ENCODE measurements at places on chromosomes 12 and 14.

DNA sequence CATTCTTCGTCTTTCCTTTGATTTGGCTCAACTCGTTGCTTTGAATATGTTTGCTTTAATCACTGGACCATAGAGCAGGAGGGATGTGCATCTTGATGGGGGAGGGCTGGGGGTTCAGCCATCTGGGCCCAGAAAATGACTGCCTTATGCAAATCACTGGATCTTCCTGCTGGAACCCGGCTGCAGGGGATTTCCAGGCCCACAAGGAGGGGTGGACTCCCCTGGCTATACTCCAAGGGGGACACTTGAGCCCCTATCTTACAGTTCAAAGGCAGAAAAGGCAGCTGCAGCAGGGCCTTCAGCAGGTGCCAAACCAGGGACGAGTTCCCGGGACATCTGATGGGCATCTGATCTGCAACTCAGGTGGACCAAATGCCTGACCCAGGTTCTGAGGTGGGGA is 122.5 kb downstream of the DICER1 start:
- no peak for DNase-seq

- no peak for DNase-seq
These were observed 272.5 kb downstream of the ALG10 start for GRCh38 chr12:34294671-34295365.

DNA sequence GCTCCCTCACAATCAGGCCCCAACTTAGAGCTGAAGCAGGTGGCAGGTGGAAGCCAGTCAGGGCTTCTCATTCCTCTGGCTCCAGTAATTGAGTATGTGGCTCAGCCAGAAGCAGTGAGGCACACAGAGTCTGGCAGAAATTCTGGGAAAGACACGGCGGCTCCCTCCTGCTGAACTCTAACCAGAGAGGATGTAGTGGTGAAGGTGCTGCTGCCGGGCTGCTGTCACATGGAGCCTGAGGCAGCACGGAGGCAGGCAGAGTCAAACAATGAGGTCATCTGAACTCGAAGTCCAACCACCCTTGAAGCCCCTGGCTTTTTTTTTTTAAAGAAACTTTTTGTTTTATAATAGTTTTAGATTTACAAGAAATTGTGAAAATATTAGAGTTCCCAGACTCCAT is 33.4 kb upstream of the SMOC1 start:
- no peak for DNase-seq

GRCh38 chr12:54419088-54419887 is at the start of gene ITGA5:
TSS of gene ITGA5 (minus strand) at chr12:54419266. CDS start at chr12:54419198, 68 bp downstream.
- peak; percentile 90 for DNase-seq

DNA sequence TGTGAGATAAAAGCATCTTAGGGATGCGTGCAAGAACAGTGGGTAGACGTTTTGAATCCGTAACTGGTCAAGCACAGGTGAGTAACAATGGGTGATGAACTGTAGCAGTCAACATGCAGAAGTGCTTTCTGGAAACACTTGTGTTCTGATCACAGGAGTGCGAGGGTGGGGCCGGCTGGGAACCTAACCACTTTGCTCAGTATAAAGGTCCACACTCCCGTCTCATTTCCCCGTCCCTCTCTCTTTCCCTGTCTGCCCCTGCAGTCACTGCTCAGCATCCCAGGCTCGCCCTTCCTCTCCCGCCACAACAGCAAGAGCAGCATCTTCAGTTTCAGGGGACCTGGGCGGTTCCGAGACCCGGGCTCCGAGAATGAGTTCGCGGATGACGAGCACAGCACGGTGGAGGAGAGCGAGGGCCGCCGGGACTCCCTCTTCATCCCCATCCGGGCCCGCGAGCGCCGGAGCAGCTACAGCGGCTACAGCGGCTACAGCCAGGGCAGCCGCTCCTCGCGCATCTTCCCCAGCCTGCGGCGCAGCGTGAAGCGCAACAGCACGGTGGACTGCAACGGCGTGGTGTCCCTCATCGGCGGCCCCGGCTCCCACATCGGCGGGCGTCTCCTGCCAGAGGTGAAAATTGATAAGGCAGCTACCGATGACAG is 127.1 kb downstream of the FIGNL2 start:
- DNase-seq: peak; percentile 78

- DNase-seq: no peak
These were observed 231.1 kb downstream of the CACNA1C start for GRCh38 chr12:2283916-2284315.

- DNase-seq: no peak
These were observed 134.0 kb downstream of the SRGAP1 start for GRCh38 chr12:63978519-63978918.

DNA sequence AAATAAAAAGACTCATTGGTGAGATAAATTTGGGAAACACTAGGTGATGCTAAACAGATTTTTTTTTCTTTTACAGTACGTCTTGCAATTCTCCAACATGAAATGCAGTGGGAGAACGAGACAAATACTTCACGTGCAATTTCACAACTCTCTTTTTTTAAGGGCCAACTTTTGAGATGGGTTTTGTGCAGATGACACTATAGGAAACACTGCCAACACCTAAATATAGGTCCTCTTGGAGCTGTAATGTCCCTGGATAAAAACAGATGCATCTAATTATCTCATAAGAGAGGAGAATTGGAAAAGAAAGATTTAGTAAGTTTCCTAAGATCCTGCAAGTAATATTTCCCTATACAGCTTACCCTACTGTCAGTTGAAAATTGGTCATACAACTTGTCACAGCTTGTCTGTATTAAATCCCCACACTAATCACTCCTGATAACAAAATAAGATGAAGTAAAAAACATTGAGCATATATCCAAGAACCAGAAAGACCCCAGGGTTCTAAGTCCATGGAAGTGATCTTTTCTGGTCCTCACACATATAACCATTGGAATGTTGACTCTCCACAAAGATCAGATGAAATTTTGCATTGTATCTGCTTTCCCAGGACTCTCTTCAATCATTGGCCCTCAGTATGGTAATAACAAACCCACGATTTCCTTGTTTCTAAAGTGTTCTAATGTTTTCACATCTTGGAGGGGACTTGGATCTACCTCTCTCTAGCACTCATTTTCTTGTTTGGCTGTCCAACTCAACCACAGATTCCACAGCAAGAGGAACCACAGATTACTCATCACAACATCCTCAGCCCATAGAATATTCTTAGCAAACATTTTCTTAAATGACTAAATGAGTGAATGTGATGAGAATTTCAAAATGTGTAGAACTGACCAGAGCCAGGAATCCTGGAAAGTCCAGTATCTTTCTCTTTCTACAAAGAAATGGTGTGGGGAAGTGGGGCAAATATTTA is 769.4 kb upstream of the USP15 start:
- no peak for DNase-seq

DNA sequence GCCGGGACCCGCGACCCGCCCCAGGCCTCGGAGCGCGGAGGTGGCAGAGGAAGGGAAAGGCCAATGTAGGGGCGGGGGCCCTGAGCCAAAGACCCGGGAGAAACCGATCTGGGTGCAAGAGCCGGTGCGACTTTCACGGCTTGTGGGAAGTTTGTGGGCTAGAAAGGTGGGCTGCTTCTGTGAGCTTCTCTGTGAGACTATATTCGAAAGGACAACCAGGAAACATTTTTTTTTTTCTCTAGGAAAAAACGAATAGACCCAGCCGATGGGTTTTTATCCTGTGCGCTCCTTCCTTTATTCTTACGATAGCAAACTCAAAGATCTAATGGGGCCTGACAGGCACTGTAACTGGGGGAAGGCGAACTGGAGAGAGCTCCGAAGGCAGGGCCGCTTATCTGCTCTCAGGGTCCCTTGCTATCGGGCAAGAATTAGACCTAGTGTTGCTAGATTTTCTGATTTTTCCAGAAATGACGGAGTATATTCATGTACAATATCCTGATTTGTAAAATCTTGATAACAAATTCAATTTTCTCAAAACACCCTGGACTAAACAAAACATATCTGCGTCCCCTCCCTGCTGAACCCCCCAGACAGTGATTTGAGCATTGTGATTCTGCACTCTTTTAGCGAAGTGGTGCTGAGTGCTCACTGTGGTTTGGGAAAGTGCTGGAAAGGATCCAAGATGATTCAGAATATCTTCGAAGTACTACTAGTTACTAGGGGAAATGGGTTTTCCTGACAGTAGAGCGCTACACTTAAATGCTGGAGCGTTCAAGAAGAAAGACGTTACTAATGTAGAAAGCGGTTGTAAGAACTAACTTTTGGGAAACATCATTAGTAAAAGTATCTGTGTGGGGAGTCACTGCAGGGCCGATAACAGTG is 563 bp upstream of the STXBP6 start:
- peak; percentile 47 for DNase-seq

DNA sequence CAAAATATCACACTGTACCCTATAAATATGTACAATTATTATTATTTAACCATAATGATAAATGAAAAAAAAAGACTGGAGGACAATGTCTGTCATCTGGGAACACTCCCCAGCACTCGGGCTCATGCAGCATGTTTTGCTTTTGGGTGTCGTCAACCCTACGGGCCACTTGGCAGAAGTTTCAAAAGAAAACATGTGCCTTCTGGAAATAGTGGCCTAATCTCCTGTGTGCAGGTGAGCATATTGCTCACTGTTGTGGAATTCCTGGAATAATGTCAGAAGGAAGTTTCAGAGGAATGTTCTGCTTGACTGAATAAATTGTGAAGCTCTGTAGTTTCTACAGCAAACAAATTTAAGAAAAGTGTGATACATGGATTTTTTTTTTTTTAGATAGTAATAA is 298.3 kb downstream of the SSPN start:
- DNase-seq: peak; percentile 29

GRCh38 chr14:68523326-68523610 is 269.6 kb downstream of the ZFP36L1 start:
- DNase-seq: no peak

DNA sequence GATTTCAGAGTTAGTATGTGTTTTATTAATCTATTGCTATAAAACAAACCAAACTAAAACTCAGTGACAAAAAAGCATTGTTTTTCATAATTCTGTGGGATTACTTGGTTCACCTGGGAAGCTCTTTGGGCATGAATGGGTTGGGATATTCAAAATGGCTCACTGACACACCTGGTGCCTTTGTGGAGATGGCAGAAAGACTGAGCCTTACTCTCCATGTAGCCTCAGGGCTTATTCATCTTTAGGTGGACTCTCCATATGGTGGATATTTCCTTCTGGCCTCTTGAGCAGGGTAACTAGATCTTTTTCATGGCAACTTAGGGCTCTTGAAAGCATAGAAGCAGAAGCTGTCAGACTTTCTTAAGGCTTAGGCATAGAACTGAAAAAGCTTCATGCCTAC is 1102.8 kb upstream of the SEL1L start:
- no peak for DNase-seq

DNA sequence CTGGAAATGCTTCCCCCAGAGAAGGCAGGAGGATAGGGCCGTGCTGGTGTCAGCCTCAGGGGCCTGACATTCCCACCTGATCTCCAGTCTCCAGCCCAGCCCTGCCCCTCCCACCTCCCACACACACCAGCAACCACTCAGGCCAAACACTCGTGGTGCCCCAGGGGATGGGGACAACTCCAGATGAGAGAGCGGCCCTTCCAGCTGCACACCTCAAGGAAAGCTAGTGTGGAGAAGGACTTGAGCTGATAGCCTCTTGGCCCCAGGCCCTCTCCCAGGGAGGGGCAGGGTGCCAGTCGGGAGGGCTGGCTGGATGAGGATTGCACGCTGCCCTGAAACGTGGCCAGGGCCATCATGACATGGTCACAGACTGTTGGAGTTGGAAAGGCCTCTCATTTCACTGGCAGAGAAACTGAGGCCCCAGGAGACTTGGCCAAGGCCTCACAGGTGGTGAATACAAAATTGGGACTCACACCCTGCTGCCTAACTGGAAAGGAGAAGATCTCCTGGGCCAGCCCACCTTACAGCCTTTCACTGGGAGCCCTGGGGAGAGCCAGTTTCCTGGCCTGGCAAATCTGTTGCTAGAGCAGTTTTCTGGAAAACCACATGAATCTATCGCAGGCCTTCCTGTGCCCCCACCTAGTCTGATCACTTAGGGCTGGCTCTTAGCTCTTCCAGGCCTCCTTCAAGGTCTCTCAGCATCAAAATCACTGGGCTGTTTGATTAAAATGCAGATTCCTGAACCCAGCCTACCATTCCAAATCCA is 52.1 kb downstream of the IRF2BPL start:
- no peak for DNase-seq

GRCh38 chr14:97065305-97066067 is 268.3 kb downstream of the VRK1 start:
- DNase-seq: no peak

GRCh38 chr12:53097564-53098353 is at the start of gene IGFBP6:
TSS of gene IGFBP6 (plus strand) at chr12:53097667. CDS start at chr12:53097718, 51 bp downstream.
- DNase-seq: peak; percentile 67

DNA sequence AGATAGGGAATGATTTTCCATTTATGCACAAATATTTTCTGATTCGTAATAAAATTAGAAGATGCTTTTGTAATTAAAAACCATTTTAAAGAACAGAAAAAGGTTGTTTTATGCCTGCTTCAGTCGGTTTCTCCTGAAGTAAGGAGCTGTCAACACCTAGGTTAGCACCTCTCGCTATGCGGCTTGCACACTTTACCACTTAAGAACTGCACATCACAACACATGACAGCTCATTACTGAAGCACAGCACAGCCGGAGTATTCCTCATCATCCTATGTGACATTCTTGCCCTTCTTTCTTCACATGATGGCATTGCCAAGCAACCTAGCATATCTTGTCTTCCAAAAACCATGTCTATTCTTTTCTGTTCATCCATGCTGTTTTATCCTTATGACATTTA is 5.4 kb upstream of the WIF1 start:
- no peak for DNase-seq

DNA sequence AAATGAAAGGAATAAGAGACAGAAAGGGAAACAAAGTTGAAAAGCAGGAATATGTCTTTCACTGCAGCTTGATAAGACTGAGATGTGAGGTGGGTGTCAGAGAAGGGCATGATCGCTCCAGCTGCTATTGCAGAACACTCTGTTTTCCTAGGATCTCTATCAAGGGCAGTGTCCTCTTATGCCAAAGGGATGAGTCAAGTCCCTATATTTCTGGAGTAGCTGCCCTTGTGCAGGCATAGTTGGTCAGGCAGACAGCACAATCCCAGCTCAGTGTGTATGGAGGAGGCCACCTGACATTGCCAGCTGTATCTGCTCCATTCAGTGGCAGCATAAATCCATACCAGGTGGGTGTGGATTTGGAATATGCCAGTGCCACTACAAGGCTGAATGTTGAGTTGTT is 101.6 kb downstream of the DAD1 start:
- no peak for DNase-seq

DNA sequence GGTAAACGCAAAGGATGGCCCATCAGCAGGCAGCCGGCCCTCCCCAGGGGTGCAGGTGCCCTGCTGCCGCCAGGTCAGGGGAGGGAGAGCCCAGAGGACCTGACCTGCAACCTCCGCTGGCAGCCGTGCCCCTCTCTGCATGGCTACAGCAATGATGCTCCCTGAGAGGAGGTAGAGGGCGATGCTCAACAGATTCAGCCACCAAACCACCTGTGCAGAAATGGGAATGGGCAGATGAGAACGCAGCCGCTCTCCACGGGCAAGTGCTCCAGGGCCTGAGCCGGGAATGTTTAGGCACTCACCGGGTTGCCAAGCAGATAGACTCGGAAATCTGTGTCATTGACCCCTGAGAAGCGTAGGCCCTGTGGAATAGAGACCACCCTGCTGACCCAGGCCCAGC is 8.7 kb upstream of the NGB start:
- no peak for DNase-seq
